ENCODE measurements at places on chromosomes 3 and 15.

DNA sequence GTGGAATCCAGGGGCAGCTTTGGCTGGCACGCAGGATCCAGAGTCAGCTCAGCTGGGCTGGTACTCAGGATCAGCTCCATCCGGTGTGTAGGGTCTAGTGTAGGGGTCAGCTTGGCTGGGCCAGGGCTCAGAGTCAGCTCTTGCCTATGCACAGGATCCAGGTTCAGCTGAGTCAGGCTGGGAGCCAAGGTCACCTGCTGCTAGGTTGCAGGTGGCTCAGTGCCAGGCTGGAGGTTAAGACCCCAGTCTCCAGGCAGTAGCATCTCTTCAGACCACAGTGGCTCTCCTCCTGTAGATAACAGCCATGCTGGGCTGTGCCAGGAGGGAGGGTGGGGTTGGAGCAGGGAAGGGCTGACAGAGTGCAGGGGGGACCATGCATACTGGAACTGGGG lies 1.8 kb downstream of the HYAL3 start:
- DNase-seq, result no peak

GRCh38 chr3:179309225-179310078 lies 13.4 kb upstream of the ZNF639 start:
- no peak for DNase-seq

GRCh38 chr3:171901615-171902312 lies 58.6 kb downstream of the TMEM212 start:
- no peak for DNase-seq

DNA sequence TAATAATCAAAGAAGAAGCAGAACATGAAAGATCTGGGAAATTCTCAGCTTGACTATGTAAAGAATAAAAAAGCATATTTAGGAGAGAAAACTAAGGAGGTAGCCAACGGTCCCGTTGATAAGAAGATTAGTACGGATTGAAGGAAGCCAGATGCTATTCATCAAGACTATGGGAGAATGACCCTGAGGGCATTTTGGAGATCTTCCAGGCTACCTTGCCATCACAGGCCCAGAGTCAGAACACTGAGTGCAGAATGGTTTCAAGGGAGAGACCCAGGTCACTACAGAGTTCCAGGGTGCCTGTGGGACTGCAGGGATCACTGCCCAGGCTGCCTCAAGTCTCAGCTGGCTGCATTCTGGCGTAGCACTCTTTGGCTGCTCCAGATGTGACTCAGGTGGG lies 752.9 kb upstream of the ARPP21 start:
- no peak for DNase-seq

- DNase-seq, result no peak
Observed at GRCh38 chr3:184581331-184581855, 19.8 kb downstream of the EPHB3 start.

- no peak for DNase-seq
Observed at GRCh38 chr3:62022312-62022711, 351.0 kb downstream of the FEZF2 start.

- DNase-seq, result no peak
Observed at GRCh38 chr3:129442947-129443346, 2.9 kb downstream of the IFT122 start.

DNA sequence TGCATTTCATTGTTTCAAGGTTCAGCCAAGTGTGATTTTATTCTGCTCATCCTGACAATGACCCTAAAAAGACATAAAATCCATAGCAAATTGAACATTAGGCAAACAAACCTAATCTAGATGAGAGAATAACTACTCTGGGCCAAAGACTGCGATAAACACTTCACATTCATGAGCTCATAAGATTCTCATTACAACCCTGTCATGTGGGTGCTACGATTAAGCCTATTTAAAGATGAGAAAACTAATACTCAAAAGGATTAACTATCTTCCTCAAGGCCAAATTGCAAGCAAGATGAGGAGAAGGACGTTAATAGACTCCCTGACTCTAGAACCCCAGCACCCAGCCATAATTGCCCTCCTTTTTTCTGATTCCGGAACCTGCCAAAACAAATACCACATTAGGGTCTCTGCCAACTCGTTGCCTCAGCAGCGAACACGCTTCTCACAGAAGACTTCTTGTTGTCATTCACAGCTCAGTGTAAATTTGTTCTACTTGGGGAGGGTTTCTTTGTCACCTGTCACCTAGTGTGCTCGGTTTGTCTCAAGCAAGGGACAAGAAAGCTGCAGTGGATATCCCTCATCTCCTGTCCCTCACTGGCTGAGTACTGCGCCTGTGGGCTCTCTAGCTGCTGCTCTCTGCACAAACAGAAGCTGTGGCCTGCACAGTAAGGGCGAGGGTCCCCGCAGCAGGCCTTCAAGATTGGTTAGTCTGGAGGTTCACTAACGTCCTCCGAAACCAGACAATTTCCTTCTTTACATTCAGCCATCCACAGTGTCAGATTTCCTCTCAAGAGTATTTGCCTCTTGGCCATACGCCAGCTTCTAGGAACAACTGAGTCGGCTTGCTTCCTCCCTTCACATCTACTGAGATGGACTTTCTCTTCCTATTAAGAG lies 200.0 kb upstream of the UBE2E2 start:
- no peak for DNase-seq

DNA sequence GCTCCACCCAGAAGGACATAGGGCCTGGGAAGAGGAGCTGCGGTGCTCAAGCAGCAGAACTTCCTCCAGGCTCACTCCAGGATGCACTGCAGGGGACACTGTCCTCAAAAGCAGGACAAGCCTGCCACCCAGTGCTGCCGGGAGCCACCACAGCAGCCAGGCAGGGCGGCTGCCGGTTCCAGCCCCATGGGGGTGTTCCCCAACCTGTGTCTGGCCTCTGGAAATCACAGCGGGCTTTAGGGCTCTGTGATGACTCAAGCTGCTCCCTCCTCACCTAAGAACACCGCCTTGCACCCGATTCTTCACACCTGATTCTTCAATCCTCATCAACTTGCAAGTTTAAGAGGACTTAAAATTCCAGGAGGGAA lies 71.9 kb upstream of the SLC6A11 start:
- DNase-seq, result no peak

GRCh38 chr15:100252779-100253417 lies 88.9 kb downstream of the ADAMTS17 start:
- DNase-seq, result no peak

DNA sequence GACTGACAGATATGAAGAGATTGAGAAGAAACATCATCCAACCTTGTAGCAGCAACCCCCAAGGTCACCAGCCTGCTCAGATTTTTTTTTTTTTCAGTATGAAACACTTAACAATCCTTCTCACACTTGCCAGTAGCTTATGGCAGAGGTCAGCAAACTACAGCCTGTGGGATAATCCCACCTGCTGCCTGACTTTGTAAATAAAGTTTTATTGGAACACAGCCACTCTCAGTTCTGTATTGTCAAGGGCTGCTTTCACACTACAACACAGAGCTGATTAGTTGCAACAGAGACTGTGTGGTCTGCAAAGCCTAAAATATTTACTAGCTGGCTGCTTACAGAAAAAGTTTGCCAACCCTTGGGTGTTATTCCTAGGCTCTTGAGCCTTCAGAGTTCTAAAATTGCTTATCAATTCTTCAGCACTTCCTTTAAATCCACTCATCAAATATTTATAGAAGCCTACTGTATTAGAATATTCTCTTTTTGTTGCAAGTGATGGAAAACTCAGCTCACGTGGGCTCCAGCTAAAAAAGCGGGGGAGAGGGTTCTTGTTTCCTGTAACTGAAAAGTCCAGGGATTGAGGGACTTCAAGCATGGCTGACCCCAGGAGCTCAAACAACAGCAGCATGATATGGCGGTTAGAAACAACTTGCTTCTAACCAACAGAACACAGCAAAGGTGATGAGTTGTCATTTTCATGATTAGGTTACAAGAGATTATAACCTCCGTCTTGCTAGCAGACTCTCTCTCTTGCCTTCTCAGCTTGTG lies 246.1 kb downstream of the SHQ1 start:
- DNase-seq, result no peak

DNA sequence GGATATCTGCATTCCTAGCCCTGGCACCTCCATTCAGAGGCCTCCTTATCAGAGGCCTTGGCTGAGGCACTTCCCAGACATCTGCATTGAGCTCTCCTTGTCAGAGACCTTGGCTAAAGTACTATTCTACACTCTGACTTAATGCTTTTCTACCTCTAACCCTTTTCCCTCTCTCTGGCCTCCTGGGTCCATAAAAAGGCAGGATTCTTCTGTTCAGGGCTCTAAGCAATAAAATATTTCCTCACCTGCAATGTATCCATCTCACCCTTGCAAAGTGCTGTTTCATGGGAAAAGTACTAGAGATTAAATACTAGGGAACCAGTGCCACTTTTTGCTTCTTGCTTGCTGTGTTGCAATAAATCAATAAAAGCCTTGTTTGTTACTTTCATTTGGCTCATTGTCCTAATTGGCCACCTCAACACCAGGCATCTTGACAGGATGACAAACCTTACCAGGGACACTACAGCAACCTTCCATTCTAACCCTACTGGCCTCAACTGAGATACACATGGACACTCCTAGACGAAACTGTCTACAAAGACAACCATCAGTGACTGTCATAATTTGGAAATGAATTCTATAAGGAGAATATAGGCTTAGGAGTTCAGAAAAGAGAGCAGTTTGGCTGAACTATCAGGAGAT lies 106.5 kb upstream of the SETMAR start:
- DNase-seq, result no peak

DNA sequence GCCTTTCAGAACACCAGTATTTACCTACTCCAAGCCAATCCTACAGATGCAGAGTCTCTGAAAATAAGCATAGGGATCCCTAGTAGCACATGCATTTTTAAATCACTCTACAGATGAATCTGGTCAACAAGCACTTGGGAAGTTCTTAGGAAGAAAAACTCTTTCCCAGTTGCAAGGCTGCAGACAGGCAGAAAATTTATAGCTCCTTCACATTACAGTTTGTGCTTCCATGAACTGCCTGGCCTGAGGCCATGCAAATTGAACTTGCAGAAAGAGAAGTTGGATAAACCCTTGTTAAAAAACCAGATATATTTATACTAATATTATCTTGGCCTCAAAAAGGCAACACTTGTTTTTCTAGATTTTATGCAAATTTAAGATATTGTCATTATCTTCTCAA lies 256.9 kb downstream of the EPHA3 start:
- no peak for DNase-seq

DNA sequence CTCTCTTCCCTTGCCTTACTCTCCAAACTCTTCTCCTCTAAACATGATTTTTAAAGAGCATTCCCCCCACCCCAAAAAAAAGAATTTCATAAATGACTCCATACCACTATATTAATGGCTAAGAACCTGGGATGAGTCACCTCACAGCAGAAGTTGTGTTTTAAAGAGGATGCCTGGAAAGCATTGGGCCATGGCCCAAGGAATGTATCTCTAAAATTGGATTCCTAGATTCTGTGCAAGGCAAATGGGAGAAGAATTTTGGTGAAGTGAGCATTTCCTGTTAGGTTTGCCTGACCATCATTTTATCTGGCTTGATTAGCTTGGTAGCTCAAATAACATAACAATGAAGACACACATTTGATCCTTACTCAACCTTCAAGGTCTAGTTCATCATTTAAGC lies 251.4 kb downstream of the NR1D2 start:
- no peak for DNase-seq

DNA sequence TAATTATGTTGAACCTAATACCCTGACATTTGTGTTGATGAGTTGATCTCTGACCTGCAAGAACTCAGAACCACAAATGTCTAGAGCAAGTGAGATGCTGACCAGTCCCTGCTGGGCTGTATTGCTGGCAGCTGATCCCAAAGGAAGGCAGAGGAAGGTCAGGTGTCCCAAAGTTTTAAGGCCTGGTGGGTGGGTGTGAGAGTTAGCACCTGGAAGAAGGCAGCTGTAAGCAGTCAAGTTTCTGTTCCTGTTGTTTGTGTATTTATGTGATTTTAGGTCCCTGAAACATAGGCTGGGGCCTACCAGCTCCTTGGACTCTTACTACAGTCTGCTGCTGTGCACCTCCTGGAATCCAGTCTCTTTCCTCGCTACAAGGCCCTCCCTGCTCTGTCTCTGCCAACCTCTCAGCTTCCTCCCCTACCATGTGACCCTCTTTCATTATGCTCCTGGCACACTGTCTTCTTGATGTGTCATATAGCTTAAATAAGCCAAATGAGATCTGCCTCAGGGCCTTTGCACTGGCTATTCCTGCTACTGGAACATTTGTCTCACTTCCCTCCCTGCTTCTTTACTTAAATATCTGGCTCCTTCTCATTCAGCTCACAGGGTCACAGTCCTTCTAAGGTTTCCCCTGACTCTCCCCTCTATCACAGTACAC lies 31.0 kb upstream of the ATOSA start:
- DNase-seq, result no peak

DNA sequence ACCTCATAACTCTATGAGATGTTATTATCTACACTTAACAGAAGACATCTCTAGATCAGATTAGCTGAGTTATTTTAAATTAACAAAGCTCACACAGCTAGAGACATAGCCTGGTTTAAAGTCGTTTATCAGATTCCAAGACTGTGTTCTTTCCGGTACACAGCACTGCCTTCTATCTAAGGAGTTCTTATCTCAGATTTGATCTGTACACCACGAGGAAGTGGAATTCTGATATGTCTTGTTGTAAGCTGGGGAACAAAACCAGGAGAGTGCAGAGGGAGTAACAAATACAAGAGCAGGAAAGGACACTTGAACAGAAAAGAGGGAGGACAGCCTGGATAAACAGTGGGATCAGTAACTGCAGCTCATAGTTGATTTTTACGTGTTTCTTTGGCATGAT lies 61.7 kb upstream of the KCNMB2 start:
- DNase-seq, result no peak

DNA sequence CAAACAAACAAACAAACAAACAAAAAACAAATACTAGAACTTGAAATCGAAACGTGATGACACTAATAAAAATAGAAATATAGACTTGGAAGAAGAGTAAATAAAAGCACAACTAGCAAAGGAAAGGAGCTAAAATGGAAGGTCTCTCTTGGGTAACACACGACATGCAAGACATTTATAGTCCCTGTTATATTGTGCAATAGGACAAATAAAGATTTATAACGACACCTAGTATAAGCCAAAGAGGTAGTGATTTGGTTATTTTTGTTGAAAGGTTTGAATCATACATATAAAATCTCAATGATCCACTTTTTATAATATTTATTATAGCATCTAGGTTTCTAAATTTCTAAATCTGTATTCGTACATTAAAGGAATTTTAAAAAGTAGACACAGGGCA lies 349.6 kb downstream of the CHST2 start:
- DNase-seq, result no peak

- DNase-seq, result no peak
Observed at GRCh38 chr15:81298611-81299010, 25.3 kb downstream of the STARD5 start.

GRCh38 chr3:16378920-16379319 lies 113.9 kb downstream of the OXNAD1 start:
- no peak for DNase-seq

Data from KG1 (cell line).